BJ (cell line): ENCODE measurements at places on chromosomes 11 and 22. TPM values are rescaled to one million over a fixed set of nuclear protein-coding genes. Genes with fewer than 3 reads are reported as not detected.
A peak's percentile ranks its signal among the peaks of the same experiment; 100 is the strongest.

Gene MGAT3
- polyA plus RNA-seq = 0.53 and 0.66 TPM in 2 replicates

DNA sequence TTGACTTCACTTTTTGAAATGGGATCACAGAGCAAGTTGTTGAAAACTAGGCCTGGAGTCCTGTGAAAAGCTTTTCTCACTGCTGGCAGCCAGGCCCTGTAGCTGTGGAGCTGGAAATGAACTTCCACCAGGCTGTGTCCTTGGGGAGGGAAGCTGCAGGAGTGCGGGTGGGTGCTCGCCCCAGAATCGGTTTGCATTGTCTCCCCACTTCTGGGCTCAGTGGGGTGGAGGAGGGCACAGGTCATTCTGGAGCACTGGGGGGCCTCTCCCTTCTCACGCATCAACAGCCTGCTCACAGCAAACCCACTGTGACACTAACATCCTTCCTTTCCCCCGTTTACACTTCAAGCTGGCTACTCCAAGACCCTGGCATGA, 15.2 kb downstream of the GLB1L2 start:
- no peak for DNase-seq

Gene CD3D
- polyA plus RNA-seq = not detected in 2 replicates

Gene OR8G1
- not detected in 2 replicates for polyA plus RNA-seq

- DNase-seq = no peak
Observed at GRCh38 chr22:22733881-22734373, 89.5 kb downstream of the GGTLC2 start.

- peak; percentile 33 for DNase-seq
Observed at GRCh38 chr11:68213555-68214172, 568 bp upstream of the KMT5B start.

Gene KIF18A
- 5.0 and 11.9 TPM in 2 replicates for polyA plus RNA-seq

Gene HSCB
- 12.7 and 20.8 TPM in 2 replicates for polyA plus RNA-seq

- no peak for DNase-seq
Observed at GRCh38 chr11:18773104-18773503, 18.5 kb downstream of the PTPN5 start.

GRCh38 chr11:47308050-47308823, 38.3 kb downstream of the MADD start:
- no peak for DNase-seq

Gene ANGPTL5
- polyA plus RNA-seq = not detected in 2 replicates

GRCh38 chr11:64745189-64745520, 1.2 kb upstream of the RASGRP2 start:
- no peak for DNase-seq

Gene HDHD5
- polyA plus RNA-seq = 23.2 and 35.3 TPM in 2 replicates

Gene CNIH2
- 0.75 and 1.2 TPM in 2 replicates for polyA plus RNA-seq

Gene SCGB1D2
- polyA plus RNA-seq = not detected in 2 replicates

DNA sequence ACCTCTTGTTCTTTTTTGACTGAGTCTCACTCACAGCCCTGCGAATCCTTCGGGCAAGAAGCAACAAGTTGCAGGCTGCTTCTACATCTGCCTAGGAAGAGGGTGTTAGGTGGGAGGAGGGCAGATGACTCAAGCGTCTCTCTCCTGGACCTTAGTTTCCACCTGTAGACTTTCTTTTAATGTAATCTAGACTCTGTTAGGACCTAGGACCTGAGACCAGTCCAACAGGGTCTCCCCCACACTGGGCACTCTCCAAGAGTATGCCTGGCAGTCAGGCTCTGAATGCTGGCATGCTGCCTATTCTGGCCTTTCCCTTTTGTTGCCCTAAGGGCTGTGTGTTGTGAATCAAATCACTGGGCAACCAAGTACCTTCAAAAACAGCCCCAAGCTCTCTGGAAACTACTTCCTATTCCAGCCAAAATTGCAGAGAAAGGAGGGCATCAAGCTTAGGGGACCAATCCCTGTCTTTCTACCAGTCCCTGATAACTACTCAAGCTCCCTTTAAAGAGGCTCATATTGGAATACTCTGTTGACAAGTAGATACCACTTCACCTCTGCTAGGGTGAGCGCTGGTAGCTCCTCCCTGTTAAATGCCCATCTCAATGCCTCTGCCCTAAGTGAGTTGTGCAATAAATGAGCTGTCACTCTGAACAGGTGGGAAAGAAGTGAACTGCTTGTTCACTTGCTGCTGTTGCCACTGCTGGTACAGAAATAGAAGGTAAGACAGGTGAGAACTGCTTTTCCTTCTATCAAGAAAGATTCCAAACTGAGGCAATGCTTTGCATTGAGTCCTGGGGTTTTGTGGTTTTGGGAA, at the start of gene BBOX1:
BBOX1 (plus strand) TSS at position 514 of the 814 bp plus-strand sequence. CDS start 14,616 bp downstream, outside the sequence.
- no peak for DNase-seq

Gene RIBC2
- 0.58 and 1.0 TPM in 2 replicates for polyA plus RNA-seq

- DNase-seq = no peak
Observed at GRCh38 chr11:77096591-77097019, 6.0 kb upstream of the OMP start.

DNA sequence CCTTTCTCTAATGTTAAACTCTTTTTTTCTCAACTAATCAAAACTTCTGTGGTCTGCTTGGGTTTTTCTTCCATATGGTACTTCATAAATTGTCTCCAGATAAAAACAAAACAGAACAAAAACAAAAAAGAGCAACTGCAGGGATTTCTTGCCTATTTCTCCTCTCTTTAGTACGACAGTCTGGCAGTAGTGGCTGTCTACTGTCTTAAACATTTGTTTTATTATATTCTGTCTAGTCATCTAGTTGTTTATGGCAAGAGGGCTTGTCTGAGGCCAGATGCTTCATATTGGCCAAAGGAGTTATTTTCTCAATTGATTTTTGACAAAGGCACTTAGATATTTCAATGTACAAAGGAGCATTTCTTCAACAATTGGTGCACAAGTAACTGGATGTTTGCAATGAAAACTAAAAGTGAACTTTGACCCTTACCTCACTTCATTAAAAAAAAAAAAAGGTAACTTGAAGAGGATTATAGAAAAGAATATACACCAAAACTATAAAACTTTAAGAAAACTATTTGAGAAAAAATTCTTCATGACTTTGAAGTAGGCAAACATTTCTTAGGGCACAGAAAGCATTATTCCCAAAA, 404.2 kb downstream of the LUZP2 start:
- DNase-seq = no peak

GRCh38 chr11:93054881-93055280, 85.4 kb downstream of the MTNR1B start:
- DNase-seq = peak; percentile 77

- DNase-seq = no peak
Observed at GRCh38 chr11:17924713-17925112, 88.1 kb downstream of the SERGEF start.

Gene LRRC56
- 0.92 and 1.5 TPM in 2 replicates for polyA plus RNA-seq

Gene UQCC3
- polyA plus RNA-seq = 6.9 TPM in 2 replicates

DNA sequence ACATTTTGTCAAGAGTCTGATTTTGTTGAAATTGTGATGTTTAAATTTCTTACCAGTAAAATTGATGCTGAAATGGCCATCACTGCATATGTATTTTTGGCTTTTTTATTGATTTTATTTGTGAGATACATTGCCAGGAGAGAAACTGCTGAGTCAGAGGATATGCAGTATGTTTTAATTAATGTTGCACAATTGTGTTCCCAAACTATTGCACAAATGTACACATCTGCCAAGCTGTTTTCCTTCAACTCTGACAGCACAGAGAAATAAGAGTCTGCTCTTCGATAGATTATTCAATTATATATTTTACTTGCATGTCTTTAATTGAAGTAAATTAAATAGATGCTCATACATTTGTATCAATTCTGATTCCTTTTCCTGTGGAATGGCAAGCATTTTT, 640.2 kb upstream of the LUZP2 start:
- DNase-seq = no peak

- DNase-seq = no peak
Observed at GRCh38 chr11:110919241-110919922, 207.1 kb upstream of the ARHGAP20 start.

DNA sequence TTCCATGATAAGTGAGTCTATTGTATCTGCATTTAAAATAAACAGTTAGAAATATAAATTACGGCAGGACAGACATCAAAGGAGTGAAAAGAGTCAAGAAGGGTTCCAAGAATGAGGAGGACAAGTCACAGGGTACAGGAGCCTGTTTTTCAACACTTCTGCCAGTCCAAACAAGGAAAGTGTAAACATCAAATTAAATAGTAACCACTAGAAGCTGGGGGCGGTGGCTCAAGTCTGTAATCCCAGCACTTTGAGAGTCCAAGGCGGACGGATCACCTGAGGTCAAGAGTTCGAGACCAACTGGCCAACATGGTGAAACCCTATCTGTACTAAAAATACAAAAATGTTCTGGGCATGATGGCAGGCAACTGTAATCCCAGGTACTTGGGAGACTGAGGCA, 219.6 kb downstream of the LUZP2 start:
- DNase-seq = no peak

- no peak for DNase-seq
Observed at GRCh38 chr22:45308391-45308956, 1.3 kb upstream of the FAM118A start.

GRCh38 chr11:6385046-6385777, 5.1 kb upstream of the SMPD1 start:
- DNase-seq = no peak

Gene MMP1
- polyA plus RNA-seq = 233 and 349 TPM in 2 replicates
